ENCODE measurements at places on chromosomes 12 and 14.

DNA sequence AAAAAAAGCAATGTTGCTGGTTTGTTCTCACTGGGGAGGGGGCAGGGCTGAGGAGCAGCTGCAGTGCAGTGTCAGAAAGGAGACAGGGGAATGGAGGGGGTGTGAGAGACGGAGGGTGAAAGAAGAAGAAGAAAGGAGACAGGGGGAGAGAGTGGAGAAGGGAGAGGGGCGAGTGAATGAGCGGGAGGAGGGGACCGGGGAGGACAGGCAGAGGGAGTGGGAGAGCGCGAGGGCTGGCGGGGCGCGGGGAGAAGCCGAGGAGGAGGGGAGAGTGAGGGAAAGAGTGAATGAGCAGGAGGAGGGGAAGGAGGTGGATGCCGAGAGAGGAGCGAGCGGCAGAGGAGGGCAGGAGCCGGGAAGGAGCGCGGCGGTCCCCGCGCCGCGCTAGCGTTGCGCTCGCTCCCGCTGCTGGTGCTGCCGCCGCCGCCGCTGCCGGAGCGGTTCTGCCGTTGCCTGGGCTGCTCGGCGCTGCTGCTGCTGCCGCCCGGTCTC, at the start of gene NOVA1:
Gene NOVA1, minus strand, starts transcription at position 445 of the 492 bp plus-strand sequence. CDS start 597 bp downstream, outside the sequence.
- H3K27me3 ChIP-seq: no peaks in the 10 kb centered on the region
- H3K36me3 ChIP-seq: no peaks in the 10 kb centered on the region
- H3K4me3 ChIP-seq: no peak within 1 kb of the TSS
- H3K27ac ChIP-seq: no peak within 1 kb of the TSS

- DNase-seq: no peak
- no peak overlapping the region for H3K27ac ChIP-seq
- H3K4me1 ChIP-seq: no peaks in the 10 kb centered on the region
- no peak overlapping the region for H3K4me3 ChIP-seq
- no peaks in the 10 kb centered on the region for H3K36me3 ChIP-seq
Measured at GRCh38 chr14:67566908-67567307, 33.2 kb downstream of the PIGH start.

DNA sequence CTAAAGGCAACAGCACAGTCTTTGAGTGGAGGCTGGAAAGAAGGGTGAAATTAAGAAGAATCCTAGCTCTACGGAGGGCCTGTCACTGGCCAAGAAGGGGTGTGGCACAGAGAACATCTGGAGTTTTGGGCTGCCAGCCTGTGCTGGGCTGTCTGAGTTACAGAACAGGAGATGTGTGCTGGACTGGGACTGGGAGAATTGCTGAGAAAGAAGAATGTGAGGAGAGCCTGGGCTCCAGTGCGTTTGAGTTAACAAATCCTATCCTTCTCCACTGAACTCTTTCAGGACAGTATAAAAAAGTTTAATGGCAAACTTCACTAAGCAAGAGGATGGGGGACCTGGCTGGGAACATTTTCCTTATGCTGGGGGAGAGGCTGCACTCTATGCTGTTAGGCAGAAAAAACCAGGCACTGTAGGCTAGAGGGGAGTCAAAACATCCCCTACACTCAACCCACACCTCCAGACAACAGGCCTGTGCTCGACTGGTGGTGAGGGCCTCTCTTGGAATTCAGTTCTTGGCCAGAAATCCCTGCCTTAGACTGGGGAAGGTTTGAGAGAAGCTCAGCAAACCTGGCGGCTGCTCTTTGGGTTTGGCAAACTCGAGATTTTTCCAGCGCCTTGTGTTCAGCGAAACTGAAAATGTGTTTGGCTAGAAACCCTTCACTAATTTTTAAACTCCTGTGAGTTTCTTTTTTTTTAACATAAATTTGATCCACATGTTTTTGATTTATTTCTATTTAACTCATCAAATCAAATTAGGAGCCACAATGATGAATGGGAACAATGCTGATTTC, 217.3 kb downstream of the MON2 start:
- H3K4me1 ChIP-seq: no peaks in the 10 kb centered on the region
- H3K27ac ChIP-seq: no peak overlapping the region

- no peak overlapping the region for H3K4me3 ChIP-seq
- H3K4me1 ChIP-seq: no peaks in the 10 kb centered on the region
- no peaks in the 10 kb centered on the region for H3K36me3 ChIP-seq
- no peaks in the 10 kb centered on the region for H3K27me3 ChIP-seq
- H3K27ac ChIP-seq: no peak overlapping the region
Measured at GRCh38 chr12:109782326-109782703, 50.9 kb downstream of the TRPV4 start.

- no peaks in the 10 kb centered on the region for H3K36me3 ChIP-seq
- no peaks in the 10 kb centered on the region for H3K4me1 ChIP-seq
- no peak overlapping the region for H3K27ac ChIP-seq
- DNase-seq: no peak
- no peaks in the 10 kb centered on the region for H3K27me3 ChIP-seq
Measured at GRCh38 chr12:68951652-68952051, 18.7 kb upstream of the CPM start.

- H3K27ac ChIP-seq: no peak overlapping the region
- no peaks in the 10 kb centered on the region for H3K27me3 ChIP-seq
- H3K4me3 ChIP-seq: no peak overlapping the region
- no peaks in the 10 kb centered on the region for H3K36me3 ChIP-seq
Measured at GRCh38 chr12:98419795-98420404, 95.5 kb upstream of the TMPO start.

DNA sequence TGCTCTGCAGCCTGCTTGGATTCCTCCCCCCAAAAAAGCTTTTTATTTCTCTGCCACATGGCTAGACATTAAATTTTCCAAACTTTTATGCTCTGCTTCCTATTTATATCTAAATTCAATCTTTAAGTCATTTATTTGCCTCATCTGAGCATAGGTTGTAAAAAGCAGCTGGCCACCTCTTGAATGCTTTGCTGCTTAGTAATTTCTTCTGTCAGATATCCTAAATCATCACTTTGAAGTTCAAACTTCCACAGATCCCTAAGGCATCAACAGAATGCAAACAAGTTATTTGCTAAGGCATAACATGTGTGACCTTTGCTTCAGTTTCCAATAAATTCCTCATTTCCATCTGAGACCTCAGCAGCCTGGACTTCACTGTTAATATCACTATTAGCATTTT, 209.6 kb downstream of the FSCB start:
- no peak overlapping the region for H3K27ac ChIP-seq
- DNase-seq: no peak
- no peaks in the 10 kb centered on the region for H3K36me3 ChIP-seq
- H3K4me3 ChIP-seq: no peak overlapping the region
- H3K27me3 ChIP-seq: no peaks in the 10 kb centered on the region
- no peaks in the 10 kb centered on the region for H3K4me1 ChIP-seq

Measured in CD8-positive, alpha-beta memory T cell (primary cell).